Activated CD8-positive, alpha-beta memory T cell treated with anti-CD3 and anti-CD28 coated beads, Interleukin-2, amount 10 ng/mL, durations not matched to agents 7 days and 5 days (primary cell): ENCODE measurements at places on chromosomes 2 and 18.

- no peak for DNase-seq
These were observed 46.7 kb downstream of the KLF7 start for GRCh38 chr2:207119048-207119447.

DNA sequence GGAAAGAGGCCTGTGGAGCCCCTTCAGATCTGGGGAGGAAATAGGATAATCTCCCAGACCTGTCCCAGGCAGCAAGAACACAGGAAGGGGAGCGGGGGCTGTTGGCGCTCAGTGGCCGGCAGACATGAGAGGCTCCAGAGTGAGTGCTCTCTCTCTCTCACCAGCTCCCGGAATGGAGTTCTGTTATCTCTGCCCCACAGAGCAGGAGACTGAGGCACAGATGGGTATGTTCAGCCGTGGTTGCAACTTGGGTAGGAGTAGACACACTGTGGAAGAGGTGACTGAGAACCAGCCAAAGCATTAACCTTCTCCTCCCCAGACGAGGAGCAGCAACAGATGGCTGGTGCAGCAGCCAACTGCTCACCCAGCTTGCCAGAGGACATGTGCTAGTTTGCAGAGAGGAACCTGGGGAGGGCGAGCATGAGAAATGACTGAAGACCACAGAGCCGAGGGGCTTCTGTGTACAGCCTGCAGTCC, 82.0 kb downstream of the NRP2 start:
- DNase-seq: no peak

DNA sequence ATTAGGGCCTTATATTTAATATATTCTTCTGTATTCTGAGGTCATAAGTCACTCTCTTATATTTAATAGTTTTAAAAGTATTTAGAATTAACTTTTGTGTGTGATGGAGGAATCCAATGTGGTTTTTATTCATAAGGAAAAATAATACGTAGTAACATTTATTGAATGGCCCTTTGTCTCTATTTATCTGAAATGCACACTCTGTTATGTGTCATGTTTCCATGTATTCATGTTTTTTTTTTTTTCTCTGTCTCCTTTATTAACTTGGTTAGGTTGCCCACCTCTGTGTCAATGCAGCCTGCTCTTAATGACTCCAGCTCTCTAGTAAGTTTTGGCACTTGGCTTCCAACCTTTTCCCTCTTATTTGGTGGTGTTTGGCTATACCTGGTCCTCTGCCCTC, 33.8 kb downstream of the RNF144A start:
- no peak for DNase-seq

DNA sequence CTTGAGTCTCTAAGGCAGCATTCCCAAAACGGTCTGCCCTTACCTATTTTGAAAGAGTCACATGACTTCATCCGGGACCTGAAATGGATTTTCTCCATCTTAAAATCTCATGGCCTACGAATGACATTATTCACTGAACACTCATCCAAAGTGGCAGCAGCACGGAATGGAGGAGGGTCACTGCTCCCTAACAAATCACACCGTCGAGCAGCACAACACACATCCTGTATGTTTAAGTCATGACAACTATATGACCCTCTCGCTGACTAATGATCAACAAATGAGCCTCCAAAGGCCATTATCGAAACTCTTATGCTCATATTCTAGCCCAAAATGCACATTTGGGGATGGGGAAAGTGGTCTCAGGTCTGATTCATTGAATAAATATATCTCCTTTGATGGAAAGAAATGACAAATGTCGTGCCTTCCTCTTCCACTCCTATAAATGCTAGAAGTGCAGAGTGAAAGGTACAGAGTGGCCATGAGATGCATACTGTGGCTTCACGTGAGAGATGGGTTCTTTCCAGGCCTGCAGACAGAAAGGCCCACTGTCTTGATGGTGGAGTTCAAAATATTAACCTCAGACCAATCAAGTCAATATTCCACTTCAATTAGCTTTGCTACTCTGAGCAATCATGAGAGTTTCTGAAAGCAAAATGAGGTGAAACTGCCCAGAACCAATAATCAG, 70.8 kb downstream of the C2orf76 start:
- DNase-seq: no peak

DNA sequence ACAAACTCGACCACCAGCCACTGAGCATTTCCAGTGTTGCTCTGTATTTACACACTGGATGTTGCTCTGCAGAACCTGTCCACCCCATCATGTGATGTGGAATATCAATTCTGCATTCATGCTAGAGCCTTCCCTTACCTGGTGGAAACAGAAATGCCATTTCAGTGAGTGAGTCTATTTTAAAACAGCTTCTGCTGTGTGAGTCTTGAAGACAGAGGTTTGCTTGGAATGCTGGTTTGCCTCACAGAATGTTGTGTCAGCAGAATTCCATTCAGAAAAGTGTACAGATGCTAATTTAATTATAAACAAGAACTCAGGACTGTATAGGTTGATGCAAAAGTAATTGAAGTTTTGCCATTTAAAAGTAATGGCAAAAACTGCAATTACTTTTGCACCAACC, 118.3 kb downstream of the MAP3K20 start:
- DNase-seq: no peak

GRCh38 chr2:47695800-47696477, 87.0 kb upstream of the MSH6 start:
- no peak for DNase-seq

DNA sequence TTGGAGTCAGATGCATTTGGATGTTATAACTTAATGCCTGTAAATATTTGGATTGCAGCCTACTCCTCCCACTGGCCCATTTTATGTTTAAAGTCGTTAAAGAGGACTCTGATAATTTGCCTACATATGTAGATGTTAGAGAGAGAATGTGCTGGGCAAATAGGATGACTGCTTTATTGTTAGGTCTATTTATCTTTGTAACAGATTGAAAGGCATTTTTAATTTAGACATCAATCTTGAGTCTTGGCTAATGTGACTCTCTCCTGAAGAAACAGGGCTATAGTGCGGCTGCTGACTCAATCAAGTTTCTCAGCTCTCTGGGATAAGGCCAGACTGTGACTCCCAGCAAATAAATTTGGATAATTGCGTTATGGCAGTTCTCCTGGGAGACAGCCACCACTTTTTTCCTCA, 1101.4 kb downstream of the CBLN2 start:
- no peak for DNase-seq
